ENCODE measurements at places on chromosomes 4 and X.

DNA sequence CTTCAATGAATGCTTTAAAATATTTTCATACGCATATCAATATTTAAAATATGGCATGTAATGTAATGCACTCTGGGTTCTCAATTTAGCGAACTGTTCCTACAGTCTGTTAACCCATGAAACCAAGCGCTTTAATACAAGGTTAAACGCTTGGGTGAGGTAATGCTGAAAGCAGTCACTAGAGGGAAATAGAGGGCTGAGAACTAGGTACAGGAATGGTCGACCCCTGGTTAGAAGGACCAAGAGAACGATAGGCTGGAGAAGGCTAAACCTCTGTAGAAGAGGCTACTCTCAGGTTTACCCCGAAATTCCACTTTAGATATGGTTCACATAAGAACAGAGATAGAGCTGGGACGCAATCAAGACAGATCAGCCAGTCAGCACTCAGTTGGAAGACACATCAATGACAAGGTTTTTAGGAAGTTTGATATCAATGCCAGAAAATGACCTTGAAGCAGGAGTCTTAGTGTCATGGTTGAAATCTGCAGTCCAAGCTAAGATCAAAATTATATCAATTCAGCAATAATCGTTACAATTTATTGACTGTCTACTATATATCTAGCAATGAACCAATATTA is 26.9 kb downstream of the ARSJ start:
- DNase-seq, result no peak

DNA sequence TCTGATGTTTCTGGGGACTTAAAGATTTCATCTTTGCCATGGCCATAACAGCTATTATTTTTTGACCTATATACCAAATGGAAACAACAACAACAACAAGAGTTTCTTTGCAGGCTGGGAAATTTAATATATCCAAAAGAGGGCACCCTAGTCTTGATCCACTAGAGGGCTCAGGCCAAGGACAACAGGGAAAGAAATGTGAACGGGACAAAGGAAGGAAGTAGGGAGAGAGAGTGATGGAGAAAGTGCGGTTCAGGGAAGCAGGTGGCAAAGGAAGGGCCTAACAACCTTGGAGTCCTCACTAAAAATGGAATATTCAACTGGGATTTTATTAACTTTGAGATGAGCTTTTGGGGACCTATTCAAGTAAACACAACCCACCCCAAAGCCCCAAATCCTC is 67.8 kb upstream of the SCML1 start:
- DNase-seq, result no peak

GRCh38 chrX:41707218-41707617 is 16.8 kb upstream of the GPR82 start:
- DNase-seq, result no peak

DNA sequence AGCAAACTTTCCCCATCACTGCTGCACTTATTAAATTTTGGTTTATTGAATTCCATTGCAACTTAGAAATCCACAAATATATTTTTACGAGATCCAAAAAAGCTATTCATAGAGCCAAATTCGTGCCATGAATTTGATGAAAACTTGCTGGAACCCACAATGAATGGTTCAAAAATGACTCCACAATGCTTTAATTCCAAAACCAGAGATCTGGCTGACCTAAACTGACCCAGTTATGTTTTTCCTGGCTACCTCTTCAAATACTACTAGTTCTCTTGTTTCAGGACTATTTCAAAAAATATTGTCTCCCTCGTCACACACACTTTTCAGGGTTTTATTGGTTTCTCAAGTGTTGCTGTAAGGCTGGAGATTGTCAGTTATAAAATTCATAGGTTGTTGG is 474.8 kb downstream of the PDGFC start:
- DNase-seq, result no peak

- DNase-seq, result no peak
Measured at GRCh38 chr4:9925750-9926439, 95.4 kb downstream of the SLC2A9 start.

- no peak for DNase-seq
Measured at GRCh38 chr4:113641025-113641431, 120.5 kb downstream of the CAMK2D start.

GRCh38 chr4:84887824-84888223 is 78.7 kb downstream of the WDFY3 start:
- DNase-seq, result no peak

GRCh38 chr4:111064342-111064993 is 441.6 kb upstream of the PITX2 start:
- DNase-seq, result no peak

- no peak for DNase-seq
Measured at GRCh38 chr4:48766131-48766792, 13.8 kb downstream of the FRYL start.

- DNase-seq, result no peak
Measured at GRCh38 chrX:34778916-34779315, 121.8 kb upstream of the TMEM47 start.

- DNase-seq, result no peak
Measured at GRCh38 chr4:99827857-99828256, 11.2 kb downstream of the DAPP1 start.

DNA sequence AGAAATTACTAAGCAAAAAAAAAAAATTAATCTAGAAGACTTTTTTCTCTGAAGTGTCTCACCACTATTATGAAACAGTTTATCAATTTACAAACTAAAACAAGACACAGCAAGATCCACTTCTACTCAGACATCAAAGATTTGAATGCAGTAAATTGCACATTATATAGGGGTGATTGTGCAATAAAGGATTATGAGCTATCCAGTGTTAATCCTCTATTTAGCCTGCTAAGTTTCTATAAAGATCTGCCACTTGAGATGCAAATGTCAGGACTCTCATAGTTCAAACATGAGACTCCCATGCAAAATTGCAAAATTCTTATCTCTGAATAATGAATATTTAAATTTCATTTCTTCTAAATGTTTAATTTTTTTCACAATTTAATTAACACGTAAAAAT is 2.2 kb downstream of the TECRL start:
- no peak for DNase-seq

- no peak for DNase-seq
Measured at GRCh38 chr4:13645075-13645474, 17.6 kb upstream of the BOD1L1 start.

DNA sequence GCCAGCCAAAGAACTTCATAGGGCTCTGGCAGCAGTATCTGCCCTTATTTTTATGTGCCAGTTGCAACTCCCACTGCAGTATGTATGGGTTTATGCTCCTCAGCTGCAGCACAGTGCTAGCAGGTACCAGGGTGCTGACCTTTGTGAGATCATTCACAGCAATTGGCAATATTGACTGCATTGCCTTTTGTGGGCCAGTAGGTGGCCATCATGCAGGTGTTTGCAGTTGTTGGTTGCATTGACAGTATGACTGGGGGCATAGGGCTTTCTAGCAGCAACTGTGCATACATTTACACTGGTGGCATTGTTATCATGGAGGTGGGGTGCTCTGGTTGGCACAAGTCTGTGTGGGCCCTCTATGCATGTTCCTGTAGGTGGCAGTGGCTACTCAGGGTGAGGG is 42.5 kb downstream of the FAAH2 start:
- DNase-seq, result no peak

DNA sequence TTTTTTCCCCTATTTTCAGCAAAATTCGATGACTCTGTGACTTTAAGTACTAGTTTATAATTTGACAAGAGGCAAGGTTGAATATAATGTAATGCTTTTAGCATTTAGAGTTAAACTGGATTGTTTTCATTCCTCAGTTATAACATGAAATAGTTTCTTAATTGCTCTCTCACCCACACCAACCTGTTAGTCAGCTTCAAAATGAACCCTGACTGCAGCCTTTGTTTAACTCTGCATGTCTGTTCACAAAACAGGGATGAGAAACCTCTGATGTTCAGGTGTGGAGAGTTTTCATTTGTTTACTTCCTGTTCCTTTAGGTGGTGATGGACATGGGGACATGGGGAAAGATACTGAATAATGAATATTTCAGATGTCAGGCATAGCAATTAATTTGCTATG is 49.9 kb upstream of the MND1 start:
- DNase-seq, result no peak

- DNase-seq, result no peak
Measured at GRCh38 chr4:121711263-121712000, 14.7 kb upstream of the ANXA5 start.

DNA sequence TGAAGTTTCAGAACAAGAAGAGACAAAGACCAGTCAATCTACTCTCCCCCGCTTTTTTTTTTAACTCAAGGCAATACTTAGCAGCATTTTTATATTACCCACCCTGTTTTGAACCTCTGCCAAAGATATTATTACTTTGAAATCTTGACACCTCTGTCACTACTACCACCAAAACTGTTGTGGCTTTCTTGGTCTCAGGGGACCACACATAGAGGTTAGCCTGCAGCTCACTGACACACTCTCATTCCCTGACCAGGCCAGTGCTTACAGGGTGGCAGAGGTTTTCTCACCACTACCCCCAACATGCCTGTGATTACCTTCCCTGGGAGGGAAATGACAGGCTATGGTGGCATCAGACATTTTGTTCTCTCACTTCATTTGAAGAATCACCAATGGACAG is 137.4 kb upstream of the STIM2 start:
- DNase-seq, result no peak

DNA sequence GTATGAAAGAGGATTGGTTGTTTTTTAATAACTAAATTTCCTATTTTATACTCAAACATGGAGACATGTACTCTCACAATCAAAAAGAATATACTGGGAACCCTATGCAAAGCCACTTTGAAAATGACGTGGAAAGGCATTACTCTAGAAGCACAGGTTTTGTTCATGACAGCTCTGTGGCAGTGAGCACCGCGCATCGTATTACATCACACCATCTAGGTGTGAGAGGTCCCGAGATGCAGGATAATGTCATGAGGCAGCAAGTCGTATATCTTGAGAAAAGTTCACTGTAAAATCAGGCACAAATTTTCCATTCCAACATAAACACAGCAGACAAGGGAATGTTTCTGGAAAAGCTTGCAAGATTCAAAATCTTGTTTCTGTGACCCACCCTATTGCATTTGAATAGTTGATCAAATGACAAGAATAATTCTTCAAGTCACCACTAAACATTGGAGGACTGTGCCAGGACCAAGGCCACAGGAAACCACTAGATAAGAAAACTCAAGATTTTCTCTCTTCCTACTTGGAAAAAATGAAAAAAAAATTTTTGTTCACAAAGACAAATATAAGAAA is 127.6 kb downstream of the LDB2 start:
- DNase-seq, result no peak

- DNase-seq, result no peak
Measured at GRCh38 chr4:182955411-182955810, 38.2 kb upstream of the DCTD start.

- no peak for DNase-seq
Measured at GRCh38 chr4:56804551-56804950, 16.9 kb downstream of the SPINK2 start.

GRCh38 chrX:115559672-115560071 is 1.3 kb upstream of the PLS3 start:
- no peak for DNase-seq

- no peak for DNase-seq
Measured at GRCh38 chr4:42824278-42824977, 68.1 kb upstream of the GRXCR1 start.

DNA sequence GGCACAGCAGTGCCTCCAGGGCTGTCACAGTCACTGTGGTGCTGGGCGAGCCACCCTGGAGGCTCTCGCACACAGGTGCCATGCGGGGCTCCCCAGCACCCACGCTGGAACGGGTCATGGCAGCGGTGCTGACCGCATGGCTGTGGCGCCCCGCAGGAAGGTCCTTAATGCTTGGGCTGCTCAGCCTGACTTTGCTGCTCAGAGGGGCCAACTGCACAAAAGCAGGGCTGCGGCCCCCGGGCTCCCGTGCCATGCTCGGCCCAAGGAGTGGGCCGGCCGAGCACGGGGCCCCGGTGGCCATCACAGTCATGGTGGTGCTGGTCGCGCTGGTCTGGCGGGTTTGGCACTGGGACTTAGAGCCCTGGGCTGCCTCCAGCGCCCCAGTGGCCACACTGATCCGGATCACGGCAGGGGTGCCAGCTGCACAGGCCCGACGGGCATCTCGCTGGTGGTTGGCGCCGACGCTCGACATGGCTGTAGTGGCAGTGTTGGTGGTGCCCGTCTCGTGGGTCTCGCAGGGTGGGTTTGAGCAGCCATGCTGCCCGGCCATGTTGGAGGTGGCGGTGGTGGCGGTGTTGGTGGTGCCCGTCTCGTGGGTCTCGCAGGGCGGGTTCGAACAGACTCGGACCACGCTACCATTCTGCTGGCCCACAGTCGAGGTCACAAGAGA is 10.2 kb upstream of the RENBP start:
- no peak for DNase-seq

- no peak for DNase-seq
Measured at GRCh38 chr4:143514901-143515300, 1.4 kb downstream of the SMARCA5 start.

DNA sequence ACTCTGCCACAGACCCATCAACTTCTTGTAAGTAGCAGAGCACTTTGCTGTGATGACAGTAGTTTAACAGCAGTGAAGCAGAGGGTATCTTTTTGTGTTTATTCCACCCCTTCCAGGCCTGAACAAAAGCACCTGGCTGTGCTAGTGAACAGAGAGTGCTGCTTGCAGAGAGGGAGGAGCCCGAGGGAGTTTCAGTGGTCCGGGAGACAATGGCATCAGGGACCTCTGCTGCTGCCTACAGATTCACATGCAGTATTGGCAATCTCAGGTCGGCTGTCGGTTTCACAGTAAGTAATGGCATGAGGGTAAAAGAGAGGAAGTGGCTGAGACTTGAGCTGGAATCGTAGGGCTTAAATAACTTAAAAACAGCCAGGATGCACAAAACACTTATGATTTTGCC is 755.8 kb downstream of the RPA4 start:
- no peak for DNase-seq

DNA sequence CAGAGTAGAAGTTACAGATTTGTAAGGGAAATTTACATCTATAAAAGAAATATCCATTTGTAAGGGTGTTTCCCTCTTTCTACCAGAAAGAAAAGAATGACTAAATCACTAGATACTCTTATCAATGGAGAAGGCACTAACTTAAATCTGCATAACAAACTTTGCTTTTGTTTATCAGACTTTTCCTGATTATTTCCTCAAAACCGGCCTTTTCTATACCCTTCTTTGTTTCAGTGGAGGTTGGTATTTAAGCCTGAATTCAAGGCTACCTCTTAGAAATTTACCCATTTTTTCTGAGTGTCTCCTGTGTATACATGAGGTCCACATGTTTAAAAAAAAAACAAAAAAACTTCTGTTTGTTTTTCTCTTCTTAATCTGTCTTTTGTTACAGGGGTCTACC is 80.4 kb upstream of the GRPR start:
- DNase-seq, result no peak

DNA sequence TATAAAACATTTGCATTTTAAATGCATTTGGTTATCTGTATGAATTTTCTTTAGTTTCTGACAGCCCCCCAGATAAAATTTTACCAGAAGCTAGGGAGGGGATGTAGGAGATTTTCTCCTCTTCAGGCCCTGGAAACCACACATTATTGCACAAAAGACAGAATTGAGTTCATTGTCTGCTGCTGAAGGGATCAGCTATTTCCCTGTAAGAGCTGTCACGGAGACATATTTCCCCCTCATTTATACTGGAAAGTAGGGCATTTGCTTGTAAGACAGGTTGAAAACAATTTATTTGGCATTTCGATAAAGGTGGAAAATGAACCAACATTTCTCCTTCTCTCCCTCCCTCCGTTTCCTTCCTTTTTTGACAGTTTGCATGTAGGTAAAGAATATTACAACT is 241.3 kb upstream of the LCORL start:
- DNase-seq, result no peak

GRCh38 chr4:40856277-40856839 is 106.6 kb downstream of the NSUN7 start:
- no peak for DNase-seq

GRCh38 chr4:38735870-38736269 is 46.9 kb downstream of the TLR10 start:
- DNase-seq, result no peak
